ENCODE measurements at places on chromosomes 3 and 15.

- DNase-seq: no peak
Observed at GRCh38 chr3:39280571-39280970, 735 bp upstream of the CX3CR1 start.

- DNase-seq: no peak
Observed at GRCh38 chr3:124997303-124998246, 58.2 kb downstream of the HEG1 start.

GRCh38 chr15:95025924-95026728 lies 794.8 kb downstream of the MCTP2 start:
- no peak for DNase-seq

DNA sequence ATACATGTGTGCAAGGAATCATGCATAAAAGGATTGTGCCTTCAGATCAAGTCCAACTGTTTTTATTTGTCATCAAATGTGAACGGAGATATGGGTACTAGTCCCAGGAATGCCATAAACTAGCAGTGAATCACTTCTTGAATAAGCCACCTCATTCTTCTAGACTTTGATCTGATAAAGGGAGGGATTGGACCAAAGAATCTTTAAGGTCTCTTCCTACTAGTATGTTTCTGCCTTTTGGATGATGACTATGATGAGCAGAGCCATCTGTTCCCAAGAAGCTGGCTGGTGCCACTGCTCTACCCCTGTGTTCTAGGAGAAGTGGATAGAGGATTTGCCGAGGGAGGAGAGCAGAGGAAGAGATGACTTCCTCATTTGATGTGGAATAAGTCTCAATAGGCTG lies 28.8 kb upstream of the UACA start:
- DNase-seq: no peak

GRCh38 chr3:71310980-71311660 lies 272.4 kb downstream of the FOXP1 start:
- no peak for DNase-seq

GRCh38 chr15:100999369-100999768 lies 80.2 kb downstream of the LRRK1 start:
- DNase-seq: no peak

DNA sequence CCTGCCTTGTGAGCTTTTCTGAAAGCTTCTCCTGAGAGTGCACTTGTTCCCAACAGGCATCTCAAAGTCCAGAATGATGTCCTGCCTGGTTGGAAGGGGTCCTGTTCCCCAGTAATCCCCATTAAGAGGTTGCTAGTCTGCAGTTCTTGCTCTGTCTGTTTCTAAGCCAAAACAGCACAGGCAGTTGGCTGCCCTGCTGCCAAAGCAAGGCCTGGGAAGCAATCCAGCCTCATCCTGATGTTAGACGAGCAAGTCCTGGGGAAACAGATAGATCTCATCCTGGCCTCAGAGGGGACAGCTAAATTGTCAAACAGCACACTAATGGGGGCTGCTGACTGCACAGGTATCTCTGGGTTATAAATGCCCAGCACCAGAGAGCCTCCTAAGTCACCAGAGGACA lies 198.0 kb downstream of the EPHB1 start:
- DNase-seq: no peak

DNA sequence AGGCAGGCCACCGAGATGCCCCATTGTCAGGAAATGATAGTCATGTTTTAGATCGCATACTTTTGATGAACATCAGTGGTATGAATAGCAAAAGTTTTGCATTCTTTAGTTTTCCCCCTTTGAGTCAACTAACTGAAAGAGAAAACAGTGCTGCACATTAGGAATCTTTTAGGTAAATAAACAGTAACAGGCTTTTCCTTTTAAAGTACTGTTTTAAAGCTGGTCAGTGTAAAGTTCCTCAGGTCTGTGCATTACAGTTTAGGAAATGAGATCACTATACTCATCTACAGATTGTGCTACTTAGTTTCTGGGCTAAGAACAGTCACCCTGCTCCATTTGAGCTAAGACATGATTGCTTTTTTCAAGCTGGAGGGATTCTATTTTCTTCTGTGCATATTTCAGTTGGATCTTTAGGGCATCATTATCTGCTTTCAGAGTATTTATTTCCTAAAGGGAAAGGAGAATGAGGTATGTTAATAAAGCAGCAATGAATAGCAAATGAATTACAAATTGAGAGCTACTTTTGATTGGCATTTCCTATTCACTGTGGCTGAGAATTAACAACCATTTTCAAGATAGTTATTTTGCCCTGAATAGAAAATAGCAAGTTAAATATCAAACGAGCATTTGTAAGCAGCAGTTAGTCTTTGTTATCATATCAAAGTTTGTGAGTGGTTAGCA lies 36.5 kb downstream of the FAM98B start:
- no peak for DNase-seq

- peak; percentile 99 for DNase-seq
Observed at GRCh38 chr3:49021213-49021812, 608 bp upstream of the NDUFAF3 start.

GRCh38 chr3:14496351-14496750 lies 43.8 kb downstream of the GRIP2 start:
- DNase-seq: no peak

- peak; percentile 70 for DNase-seq
Observed at GRCh38 chr3:120440001-120440703, 10.6 kb downstream of the FSTL1 start.

DNA sequence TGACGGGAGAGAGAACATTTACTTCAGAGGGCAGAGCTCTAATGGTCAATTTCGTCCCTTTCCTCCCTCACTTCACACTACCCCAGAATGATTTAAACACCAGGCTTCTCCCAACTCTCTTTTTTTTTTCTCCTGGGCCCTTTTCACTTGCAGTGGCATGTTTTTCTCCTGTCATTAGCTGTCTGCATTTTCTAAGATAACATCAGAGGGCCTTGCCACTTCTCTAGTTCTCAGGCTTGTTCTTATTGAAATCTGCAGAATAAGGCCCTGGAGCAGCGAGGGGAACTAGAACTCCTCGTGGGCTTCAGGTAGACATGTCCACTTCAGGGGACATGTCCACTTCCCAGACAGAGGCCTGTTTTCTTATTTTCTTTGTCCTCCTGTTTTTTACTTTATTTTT lies 514.4 kb upstream of the TBL1XR1 start:
- DNase-seq: no peak

GRCh38 chr15:63727542-63727941 lies 106.2 kb downstream of the HERC1 start:
- DNase-seq: no peak

DNA sequence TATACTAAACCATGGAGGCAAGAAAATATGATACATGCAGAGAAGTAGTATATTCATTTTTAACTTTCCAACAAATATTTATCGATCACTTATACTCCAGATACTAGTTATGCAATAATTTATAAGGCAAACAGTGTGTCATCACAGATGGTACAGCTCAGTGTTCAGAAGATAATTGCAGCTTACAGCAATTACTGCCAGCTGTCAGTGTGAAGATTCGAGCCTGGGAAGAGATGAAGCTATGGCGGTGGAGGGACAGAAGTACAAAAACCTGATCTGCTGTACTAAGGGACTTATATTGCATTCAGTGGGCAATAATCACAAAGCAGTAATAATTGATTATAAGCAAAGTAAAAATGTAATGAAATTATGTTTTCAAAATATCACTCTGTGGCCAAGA lies 170.6 kb upstream of the EPHA3 start:
- no peak for DNase-seq

Measured in coronary artery (tissue), 2 donors.